ENCODE measurements at places on chromosomes 5 and 9.
A peak's percentile ranks its signal among the peaks of the same experiment; 100 is the strongest.

GRCh38 chr5:148708854-148709253 lies 54.5 kb upstream of the HTR4 start:
- no peak for DNase-seq

DNA sequence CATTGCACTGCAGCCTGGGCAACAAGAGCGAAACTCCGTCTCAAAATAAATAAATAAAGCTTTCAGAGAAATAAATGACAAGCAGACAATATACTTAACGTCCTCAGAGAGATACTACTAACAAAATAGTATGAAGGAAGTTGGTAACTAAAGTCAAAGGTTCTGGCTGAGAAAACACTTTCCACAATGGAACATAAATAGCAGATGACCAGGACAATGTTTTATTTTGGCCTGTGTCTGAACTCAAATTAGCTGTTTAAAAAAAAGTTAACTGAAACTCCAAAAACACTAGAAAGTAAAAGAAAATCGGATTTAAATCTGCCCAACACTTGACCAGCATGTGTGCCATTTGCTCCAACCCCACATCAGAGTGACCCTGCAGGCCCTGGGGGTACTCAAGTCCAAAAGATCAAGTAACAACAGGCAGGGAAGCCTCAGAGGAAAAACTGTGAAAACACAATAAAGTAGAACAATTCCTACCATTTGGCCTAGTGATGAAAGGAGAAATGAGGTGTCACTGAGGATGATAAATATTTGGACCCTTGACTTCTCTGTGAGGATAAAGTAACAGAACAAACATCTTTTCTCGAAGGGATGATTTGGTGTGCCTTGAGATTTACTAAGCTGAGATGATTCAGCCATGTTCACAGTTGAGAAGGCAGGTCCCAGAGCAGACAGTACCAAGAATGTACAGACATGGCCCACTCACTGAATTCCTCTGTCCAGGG lies 47.7 kb downstream of the LHFPL2 start:
- no peak for DNase-seq

GRCh38 chr5:157917899-157918809 lies 59.2 kb upstream of the CLINT1 start:
- DNase-seq, result peak; percentile 50

DNA sequence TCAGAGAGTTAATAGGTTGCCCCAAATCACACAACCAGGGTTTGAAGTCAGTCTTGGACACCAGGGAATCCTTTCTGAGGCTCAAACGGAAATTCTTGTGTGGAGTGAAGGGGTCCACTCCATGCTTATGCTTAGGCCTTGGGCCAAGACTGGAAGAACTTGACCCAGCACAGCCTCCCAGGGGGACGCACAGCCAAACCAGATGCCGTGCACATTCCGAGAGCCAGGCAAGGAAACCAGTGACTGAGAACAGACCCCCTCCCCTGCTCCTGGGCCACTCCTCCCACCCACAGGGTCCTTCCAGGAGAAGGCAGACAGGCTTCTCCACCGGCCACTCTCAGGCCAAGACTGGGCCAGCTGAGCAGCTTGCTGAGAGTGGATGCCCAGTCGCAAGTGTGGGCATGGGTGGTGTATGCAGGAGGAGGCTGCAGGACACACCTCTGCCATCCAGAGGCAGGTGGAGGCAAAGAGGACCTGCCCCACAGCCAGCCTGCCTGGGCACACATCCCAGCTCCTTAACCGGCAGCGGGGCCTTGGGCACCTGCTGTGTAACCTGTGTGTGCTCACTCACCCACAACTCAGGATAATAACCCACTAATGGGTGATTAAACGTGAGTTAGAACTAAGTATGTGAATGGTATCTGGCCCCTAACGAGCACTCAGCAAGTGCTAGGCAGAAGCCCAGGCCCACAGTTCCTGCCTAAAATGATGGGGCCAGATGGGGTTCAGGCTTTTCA lies 38.0 kb downstream of the NIPAL4 start:
- DNase-seq, result no peak

- DNase-seq, result no peak
These were observed 7.6 kb downstream of the ARPC5L start for GRCh38 chr9:124869466-124869985.

- no peak for DNase-seq
These were observed 970.0 kb downstream of the MAT2B start for GRCh38 chr5:164475339-164475977.

DNA sequence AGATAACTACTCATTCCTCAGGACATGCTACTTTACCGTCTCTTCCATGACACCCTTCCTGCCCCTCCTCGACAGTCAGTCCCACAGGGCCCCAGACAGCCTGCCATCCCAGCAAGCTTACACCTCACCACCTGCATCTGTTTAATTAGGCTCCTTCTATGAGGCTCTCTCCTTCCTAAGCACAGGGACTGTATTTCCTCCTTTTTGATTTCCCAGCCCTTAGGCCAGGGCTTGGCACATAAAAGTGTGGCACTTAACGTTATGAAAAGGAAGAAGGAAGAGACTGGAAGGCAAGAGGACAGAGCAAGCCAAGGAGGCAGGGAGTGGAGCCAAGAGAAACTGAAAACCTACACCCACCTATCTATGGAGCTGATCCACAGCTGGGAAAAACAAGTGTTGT lies 146.8 kb downstream of the SIL1 start:
- DNase-seq, result no peak

- peak; percentile 89 for DNase-seq
These were observed 49.6 kb upstream of the PSD2 start for GRCh38 chr5:139745800-139746690.

DNA sequence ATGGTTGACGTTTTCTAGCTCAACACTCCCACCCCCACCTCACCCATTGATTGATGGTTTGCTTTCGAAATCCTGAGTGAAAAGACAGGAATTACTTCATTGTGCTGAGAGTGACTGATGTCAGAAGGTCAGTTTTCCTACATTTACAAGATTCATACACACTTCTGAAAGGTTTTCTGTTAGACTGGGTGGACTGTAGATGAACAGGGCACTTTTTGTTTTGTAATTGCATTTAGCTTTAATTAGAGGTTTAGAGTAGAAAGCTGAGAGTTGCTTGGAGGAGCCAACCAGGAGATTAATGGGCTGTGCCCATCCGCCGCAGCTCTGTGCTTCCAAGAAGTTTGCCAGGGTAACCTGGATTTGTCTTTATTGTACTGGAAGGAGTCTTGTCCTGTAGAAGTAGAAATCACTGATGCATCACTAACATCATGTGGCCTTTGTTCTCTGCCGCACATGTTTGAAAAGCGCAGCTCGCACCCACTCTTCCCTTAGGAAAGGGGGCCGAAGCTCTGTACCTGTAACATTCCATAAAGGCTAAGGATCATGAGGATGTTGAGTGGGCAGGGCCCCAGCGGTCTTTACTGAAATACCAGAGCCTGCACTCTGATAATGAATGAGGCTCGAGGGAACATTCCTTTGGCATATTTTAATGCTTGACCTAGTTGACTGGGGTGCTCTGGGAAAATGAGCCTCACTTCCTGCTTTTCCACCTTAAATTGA lies 267.6 kb upstream of the DMRT1 start:
- no peak for DNase-seq

DNA sequence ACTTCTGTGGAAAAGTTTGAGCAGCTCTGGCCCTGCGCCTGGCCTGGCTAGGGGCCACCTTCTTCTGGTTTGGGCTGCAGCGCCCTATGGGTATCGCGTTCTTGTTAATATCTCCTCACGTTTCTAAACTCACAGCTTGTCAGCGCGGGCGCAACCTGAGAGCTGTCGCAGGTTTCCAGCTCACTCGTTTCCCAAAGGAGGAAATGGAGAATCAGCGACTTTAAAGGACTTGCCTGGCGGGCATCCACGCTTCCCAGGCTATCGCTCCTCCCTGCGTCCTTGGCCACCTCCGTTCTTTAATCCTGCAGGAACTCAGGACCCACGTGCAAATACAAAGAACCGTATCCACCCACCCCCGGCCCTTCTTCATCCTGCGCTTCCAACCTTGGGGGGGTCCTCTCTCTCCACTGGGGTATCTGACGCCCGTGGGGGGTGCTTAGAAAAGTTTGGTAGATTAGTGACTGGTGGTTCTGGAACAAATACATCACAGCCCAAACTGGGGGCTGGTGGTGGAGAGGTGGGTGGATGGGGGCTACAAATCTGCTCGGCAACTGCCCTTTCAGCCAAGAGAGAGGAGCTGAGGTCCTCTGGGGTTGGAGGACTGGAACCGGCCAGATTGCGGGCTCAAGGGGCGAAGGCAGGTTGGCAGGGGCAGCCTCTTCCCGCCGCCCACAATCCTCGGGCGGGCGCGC lies 578 bp upstream of the PSAT1 start:
- no peak for DNase-seq

DNA sequence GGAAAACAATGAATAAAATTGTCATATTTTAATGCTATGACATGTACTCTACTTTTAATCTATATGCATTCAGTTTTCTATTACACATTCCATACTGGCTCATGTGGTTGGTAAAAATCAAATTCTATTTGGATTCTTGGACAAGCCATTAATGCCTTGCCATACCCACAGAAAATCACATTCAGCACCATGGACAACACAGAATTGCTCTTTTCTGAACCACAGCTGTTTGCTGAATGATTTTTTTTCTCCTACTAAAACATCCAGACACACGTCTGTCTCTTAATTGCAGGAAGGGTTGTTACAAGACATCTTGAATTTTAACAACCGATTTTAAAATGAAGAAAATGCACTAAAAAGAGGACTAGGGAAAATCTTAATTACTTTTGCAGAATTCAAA lies 675.6 kb downstream of the BRINP1 start:
- no peak for DNase-seq

DNA sequence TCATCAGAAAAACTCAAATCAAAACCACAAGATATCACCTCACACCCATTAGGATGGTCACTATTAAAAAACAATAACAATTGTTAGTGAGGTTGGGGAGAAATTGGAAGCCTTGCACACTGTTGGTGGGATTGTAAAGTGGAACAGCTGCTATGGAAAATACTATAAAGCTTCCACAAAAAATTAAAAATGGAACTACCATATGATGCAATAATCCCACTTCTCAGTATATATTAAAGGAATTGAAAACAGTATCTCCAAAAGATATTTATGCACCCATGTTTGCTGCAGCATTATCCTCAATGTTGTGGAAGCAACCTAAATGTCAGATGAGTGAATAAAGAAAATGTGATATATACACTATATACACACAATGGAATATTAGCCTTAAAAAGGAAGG lies 14.5 kb upstream of the ADRA1B start:
- no peak for DNase-seq

DNA sequence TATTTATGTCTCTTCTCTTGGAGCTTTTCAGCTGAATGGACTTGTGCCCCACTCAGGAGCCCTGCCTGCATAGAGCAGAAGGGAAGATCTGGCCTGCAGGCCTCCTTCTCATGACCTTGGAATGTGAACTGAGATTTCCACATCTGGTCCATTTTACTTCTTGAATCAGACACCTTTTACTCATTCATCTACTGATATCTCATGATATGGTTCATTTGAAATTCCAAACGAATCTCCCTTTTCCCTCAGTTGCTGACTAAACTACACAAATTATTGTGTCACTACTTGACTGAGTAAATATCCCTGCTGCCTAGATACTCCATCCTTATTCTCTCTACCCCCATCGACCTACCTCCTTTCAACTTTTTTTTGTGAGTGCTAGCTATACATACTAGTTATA lies 138.7 kb downstream of the PLCXD3 start:
- no peak for DNase-seq

- DNase-seq, result no peak
These were observed 95.5 kb upstream of the SPATA31D4 start for GRCh38 chr9:81832571-81833285.

- DNase-seq, result no peak
These were observed 5.0 kb upstream of the EBF1 start for GRCh38 chr5:159104759-159105144.

GRCh38 chr5:36664766-36665165 lies 58.4 kb downstream of the SLC1A3 start:
- DNase-seq, result no peak

DNA sequence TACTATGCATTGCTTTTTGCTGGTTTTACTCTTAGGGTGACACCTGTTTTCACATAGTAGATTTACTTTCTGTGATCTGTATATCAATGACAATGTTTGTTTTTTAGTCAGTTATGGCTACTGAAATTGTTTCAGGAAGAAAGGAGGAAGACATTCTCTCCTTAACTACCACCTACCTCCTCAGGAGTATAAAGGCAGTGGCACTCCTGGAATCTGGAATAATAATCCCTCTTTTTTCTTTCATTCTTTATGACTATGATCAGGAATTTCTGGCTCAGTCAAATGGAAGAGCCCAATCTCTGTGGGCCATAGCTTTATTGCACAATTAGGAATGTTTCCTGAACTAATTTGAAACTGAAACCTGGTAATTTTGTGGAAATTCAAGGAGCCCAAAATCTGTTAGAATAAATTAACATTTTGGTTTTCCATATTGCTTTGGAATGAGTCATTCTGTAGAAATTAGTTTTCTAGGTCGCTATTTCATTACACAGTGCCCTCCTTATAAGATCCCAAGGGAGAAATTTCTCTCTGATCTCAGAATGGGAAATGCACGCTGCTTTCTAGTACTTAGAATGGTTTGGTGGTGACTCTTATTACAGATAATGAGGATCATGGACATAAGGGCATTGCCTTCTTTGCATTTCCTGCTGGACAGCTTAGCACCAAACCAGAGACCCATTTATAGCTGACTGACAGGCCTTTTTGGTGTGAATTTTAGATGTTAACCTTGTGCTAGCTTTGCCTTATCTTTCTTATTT lies 95.3 kb upstream of the VLDLR start:
- no peak for DNase-seq

- no peak for DNase-seq
These were observed 9.3 kb upstream of the RNF145 start for GRCh38 chr5:159218595-159219023.

- no peak for DNase-seq
These were observed 66.6 kb downstream of the NTRK2 start for GRCh38 chr9:84736081-84736480.

- DNase-seq, result no peak
These were observed 11.6 kb upstream of the RETREG1 start for GRCh38 chr5:16628376-16628775.

- no peak for DNase-seq
These were observed 29.2 kb upstream of the RASGRF2 start for GRCh38 chr5:80930940-80931339.

DNA sequence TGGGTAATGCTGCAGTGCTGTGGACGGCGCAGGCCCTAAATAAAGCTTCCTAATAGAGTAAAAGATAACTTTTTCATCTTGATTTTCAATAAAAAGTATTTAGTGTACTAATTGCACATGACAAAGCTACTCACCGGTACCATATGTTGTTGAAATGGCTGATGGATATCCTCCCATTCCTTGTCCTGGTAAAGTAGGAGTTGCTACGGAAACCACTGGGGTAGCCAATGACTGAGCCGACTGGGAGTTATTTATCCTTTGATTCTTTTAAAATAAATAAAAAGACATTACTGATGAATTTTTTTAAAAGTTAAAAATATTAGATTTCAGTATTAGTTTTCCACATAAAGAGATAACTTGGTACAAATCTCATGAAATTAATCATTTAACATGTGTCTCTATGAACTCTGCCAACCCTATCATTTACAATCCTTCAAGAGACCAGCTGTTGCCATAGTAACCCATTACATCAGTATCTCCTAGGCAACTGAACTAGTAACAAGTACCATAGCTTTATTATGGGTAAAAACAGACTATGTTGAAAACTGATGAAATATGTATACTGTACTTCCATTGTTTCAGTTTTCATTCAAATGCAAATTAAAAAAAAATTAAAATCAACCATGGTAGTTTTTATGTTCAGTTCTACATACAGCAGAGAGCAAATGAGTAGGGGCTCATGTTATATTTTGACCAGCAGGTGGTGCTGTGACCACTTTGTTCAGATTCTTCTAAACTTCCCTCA lies 153.7 kb downstream of the MEF2C start:
- peak; percentile 67 for DNase-seq

- DNase-seq, result no peak
These were observed 150.9 kb downstream of the ZSWIM6 start for GRCh38 chr5:61482980-61483379.

Measured in H1 (cell line).